ENCODE measurements at places on chromosomes 16 and 17.

DNA sequence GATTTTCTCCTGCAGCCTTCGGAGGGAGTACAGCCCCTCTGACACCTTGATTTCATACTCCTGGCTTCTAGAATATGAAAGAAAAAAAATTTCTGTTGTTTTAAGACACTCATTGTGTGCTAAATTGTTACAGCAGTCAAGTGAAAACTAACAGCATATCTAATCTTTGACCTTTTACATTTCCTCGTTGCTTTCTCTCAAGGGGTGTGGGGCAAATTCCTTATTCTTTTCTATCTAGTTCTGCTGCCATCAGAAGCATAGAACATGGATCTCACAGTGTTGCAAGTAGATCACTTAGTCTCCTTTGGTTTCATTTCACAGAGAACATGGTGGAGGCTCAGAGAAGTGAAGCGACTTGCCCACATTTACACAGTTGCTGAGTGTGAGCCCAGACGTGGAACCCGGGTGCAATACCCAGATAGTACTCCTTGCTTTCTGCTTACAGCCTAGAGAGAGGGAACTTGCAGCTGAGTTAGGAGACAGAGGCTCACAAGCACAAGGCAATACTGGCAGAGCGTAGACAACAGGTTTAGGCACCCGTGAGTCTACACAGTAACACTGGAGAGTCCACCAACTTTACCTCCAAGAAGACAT is 28.7 kb upstream of the MMD start:
- no peak for DNase-seq

DNA sequence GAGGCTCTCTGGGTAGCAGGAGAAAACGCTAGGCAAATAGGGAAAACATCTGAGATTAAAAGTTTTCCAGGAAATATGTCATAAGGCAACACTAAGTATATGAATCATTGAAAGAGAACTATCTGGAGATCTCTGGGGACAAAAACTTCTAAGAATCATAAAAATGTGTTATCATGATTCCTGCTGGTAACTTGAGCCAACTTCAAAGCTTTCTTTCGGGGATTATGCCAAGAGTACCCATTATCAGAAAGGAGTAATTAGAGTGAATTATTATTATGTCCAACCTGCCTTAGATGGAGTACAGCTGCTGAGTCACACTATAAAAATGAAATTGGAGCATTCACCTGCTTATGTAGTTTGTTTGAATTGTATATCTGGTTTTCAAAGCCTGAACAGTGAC is 488.5 kb upstream of the SOX9 start:
- no peak for DNase-seq

DNA sequence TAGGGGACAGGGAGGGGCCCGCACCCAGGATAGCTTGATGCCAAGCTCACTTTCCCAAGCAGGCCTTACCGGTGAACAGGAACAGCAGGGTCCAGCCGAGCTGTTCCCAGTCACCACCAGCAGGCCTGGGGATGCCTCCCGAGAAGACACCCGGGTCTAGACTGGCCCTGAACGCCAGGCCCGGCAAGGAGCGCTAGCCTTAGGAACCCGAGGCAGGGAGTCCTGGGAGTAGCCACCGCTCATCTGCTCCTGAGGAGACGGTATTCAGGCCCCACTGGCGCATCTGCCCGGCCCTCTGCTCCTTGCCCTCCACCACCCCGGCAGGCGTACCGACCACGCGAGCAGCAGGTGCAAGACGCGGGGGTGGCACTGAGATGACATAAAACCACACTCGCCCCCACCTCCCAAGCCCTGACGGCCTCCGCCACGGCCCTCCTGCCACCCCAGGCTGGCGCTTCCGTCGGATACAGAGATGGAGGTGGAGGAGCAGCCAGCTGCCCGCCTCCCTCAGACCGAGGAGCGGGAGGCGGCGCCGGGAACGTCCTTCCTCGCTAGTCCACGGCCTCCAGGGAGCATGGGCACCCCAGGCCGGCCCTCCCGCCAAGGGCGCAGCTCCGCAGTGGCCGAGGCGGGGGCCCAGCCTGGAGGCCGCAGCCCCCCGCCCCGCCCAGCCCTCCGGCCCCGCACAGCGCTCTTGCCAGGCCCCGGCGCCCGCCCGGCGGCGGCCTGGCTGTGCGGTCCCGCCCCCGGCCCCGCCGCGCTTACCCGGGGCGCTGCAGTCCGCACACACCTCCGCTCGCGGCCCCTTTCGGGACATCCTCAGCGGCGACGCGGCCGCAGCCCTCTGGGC is 661 bp downstream of the GIT1 start:
- DNase-seq = no peak

DNA sequence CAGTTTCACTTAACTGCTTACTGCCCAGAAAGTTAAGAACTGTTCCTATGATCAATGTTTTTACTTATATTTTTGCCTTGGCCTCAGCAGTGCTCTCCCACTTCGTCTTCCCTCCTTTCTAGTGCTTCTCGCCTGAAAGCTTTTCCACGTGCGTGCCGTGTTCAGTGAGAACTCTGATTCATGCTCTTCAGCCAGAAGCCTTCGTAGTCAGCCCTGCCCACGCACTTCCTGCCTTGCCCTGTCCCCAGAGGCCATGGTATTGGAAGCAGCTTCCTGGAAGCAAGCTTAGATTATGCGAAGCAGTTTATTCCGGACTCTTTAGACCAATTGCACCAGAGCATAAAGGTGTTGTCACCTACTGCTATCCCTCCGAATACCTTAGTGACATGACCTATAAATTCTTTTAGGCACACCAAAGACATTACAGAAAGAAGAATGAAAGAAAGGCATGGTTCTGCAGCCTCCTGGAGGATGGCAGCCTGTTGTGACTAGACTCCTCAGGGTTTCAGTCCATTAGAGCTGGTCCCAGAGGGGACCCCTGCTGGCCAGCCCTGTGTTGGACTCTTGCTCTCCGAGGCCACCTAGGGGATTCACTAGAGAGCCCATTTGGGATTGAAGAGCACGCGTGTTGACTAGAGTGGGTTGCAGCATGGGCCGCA is 105.2 kb downstream of the RPTOR start:
- peak; percentile 87 for DNase-seq

DNA sequence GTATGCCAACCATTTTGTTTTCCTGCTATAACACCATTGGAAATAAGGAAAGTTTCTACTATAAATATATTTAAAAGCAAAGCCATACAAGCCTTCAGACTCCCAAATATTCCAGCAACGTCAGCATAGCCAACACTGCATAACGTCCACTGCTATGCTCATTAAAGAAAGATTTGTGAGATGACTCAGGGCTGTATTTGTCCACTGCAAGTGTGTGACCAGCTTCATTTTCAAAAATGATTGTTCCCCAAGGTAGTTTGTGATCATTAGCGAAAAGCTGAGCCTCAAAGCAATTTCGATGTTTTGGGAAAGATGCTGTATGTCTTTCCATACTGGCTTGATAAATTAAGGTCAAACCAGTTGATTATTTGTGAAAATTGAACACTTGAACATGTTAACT is 14.9 kb upstream of the CCDC182 start:
- no peak for DNase-seq

- DNase-seq = no peak
These were observed 36.9 kb downstream of the XYLT1 start for GRCh38 chr16:17433577-17434451.

- DNase-seq = no peak
These were observed 734.0 kb downstream of the MAF start for GRCh38 chr16:78866521-78866920.

- DNase-seq = no peak
These were observed 805.3 kb upstream of the SOX9 start for GRCh38 chr17:71315568-71315967.

DNA sequence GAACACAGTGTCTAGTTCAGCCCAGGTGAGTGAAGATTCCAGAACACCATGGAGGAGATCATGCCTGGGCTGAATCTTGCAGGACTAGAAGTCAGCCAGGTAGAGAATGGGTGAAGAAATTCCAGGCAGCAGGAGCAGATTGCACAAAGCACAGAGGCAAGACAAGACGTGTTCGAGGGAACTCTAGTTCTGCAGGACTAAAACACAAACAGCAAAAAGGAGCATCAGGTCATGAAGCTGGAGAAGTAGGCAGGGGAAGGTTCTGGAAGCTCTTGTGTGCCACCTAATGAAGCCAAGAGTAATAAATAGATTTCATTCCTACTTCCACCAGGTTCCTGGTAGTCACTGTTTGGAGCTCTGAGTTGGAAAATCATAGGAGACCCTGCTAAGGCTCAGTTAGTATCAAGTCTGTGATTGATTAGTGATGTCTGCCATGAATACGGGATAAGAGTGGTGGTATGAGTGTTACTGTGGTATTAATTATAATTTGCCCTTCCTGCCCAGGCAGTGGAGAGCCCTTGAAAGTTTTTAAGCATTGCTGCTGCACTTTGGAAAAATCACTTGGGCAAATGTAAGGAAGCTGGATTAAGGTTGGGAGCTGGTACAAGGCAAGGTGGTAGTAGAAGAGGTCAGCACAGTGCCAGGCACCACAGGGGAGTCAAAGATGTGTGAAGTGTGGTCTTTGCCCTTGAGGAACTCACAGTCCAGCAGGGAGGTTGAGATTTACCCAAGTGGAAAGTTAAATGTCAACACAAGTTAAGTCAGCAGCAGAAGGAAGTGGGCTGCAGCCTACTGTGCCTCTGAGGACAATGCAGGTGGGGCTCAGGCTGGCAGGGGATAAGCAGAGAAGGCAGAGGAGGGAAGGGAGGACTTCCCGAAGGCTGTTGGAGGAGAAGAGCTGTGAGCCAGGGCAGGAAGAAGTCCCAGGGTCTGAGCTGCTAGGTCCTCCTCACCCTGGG is 13.5 kb upstream of the FOXN1 start:
- no peak for DNase-seq
